ENCODE measurements at places on chromosomes 16 and 17. TPM values are rescaled to one million over a fixed set of nuclear protein-coding genes. Genes with fewer than 3 reads are reported as not detected.

DNA sequence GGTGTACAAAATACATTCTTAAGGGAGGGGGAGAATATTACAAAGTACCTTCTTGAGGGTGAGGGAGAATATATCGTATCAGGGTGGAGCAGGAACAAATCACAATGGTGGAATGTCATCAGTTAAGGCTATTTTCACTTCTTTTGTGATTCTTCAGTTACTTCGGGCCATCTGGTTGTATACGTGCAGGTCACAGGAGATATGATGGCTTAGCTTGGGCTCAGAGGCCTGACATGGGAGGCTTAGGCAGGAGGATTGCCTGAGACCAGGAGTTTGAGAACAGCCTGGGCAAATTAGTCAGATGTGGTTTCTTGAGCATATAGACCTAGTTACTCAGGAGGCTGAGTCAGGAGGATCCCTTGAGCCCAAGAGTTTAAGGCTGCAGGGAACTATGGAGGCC is 13.1 kb downstream of the ODAD4 start:
- no peaks in the 10 kb centered on the region for H3K27me3 ChIP-seq
- H3K36me3 ChIP-seq = no peaks in the 10 kb centered on the region
- H3K27ac ChIP-seq = no peak overlapping the region
- no peaks in the 10 kb centered on the region for H3K4me1 ChIP-seq

GRCh38 chr16:85461022-85461813 is 151.9 kb upstream of the GSE1 start:
- H3K36me3 ChIP-seq = no peaks in the 10 kb centered on the region
- H3K27me3 ChIP-seq = peaks cover 12% of the 10 kb centered on the region
- H3K27ac ChIP-seq = no peak overlapping the region
- DNase-seq = peak; percentile 32

DNA sequence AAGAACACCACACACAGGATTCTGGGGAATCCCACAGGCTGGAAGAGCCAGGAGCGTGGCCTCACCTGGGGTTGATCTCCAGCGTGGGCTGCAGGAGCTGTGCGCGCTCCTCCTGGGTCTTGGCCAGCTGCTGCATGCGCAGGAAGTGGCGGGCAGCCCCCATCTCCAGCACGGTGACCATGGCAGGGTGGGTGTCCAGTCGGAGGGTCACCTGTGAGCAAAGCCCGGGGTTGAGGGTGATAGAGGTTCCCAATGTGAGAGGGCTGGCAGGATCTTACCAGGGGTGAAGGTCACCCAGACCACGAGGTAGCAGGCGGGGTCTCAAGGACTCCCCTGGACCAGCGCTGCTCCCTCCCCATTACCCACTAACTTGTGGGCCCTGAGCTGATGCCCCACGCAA is 7.4 kb downstream of the DNASE1 start:
- DNase-seq = no peak
- H3K36me3 ChIP-seq = peaks cover 56% of the 10 kb centered on the region
- H3K4me3 ChIP-seq = no peak overlapping the region
- H3K27me3 ChIP-seq = no peaks in the 10 kb centered on the region
- peaks cover 31% of the 10 kb centered on the region for H3K4me1 ChIP-seq

- peak; percentile 70 for DNase-seq
- peaks cover 58% of the 10 kb centered on the region for H3K4me1 ChIP-seq
Observed at GRCh38 chr16:80583466-80583865, 42.7 kb downstream of the DYNLRB2 start.

- H3K4me3 ChIP-seq = no peak overlapping the region
- peak; percentile 14 for DNase-seq
- no peaks in the 10 kb centered on the region for H3K4me1 ChIP-seq
- peaks cover 20% of the 10 kb centered on the region for H3K27me3 ChIP-seq
Observed at GRCh38 chr16:87017371-87018012, 299.7 kb downstream of the C16orf95 start.

GRCh38 chr17:2723997-2724783 is 12.6 kb upstream of the CLUH start:
- peaks cover 12% of the 10 kb centered on the region for H3K4me1 ChIP-seq
- H3K36me3 ChIP-seq = no peaks in the 10 kb centered on the region
- H3K27me3 ChIP-seq = peaks cover 28% of the 10 kb centered on the region
- no peak overlapping the region for H3K4me3 ChIP-seq
- DNase-seq = no peak
- H3K27ac ChIP-seq = no peak overlapping the region

DNA sequence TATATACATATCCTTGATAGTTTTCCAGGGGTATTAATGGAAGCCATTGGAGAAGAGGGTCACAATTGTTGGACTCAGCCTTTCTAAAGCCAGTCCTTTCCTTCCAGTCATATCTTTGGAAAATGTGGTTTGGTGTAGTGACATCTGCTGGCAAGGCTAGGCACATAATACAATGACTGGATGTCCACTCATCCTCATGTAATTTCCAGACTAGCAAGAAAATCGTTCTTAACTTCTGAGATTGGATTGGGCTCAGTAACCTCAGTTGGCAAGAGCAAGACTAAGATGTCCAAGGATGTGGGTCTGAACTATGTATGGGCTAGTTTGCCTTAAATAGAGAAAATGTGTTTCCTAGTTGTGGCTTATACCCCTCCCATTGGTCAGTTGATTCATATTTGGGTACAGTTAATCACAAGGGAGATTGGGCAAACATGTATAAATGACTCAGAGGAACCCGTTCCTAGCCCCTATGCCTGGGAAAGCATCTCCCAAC is 8.7 kb upstream of the KAT7 start:
- H3K27me3 ChIP-seq = no peaks in the 10 kb centered on the region
- DNase-seq = peak; percentile 43
- H3K4me1 ChIP-seq = peaks cover 6% of the 10 kb centered on the region
- H3K4me3 ChIP-seq = no peak overlapping the region
- no peak overlapping the region for H3K27ac ChIP-seq

GRCh38 chr16:79293836-79294460 is 306.6 kb downstream of the MAF start:
- no peak overlapping the region for H3K27ac ChIP-seq
- H3K27me3 ChIP-seq = peaks cover 26% of the 10 kb centered on the region
- H3K4me3 ChIP-seq = no peak overlapping the region

- no peaks in the 10 kb centered on the region for H3K36me3 ChIP-seq
- peaks cover 11% of the 10 kb centered on the region for H3K4me1 ChIP-seq
- no peak overlapping the region for H3K4me3 ChIP-seq
- DNase-seq = no peak
- no peaks in the 10 kb centered on the region for H3K27me3 ChIP-seq
- H3K27ac ChIP-seq = no peak overlapping the region
Observed at GRCh38 chr17:69227541-69227940, 1.1 kb downstream of the ABCA10 start.

DNA sequence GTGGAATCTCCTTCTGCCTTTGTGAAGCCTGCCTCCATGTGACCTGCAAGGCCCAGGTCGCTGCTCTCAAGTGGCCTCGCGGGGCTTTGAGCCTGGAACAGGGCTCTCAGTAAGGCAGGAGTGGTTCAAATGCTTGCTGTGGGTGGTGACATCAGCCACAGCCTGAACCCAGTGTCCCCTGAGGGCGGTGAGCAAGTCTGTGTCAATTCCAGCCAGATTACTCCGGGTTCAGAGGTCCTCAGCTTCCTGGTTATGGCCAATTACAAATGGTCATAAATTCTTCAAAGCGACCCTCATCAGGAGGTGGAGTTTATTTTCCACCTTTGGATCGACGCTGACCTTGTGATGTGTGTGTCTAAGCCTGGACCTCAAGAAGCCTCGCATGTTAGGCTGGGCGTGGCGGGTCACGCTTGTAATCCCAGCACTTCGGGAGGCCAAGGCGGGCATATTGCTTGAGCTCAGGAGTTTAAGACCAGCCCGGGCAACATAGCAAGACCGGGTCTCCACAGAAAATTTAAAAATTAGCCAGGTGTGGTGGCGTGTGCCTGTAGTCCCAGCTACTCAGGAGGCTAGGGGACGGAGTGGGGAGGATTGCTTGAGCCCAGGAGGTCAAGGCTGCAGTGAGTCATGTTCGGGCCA is 17.3 kb downstream of the LGALS3BP start:
- no peaks in the 10 kb centered on the region for H3K36me3 ChIP-seq
- no peaks in the 10 kb centered on the region for H3K27me3 ChIP-seq
- no peak overlapping the region for H3K27ac ChIP-seq
- no peak overlapping the region for H3K4me3 ChIP-seq
- no peak for DNase-seq

- no peaks in the 10 kb centered on the region for H3K4me1 ChIP-seq
- H3K27ac ChIP-seq = no peak overlapping the region
- no peak overlapping the region for H3K4me3 ChIP-seq
- DNase-seq = no peak
Observed at GRCh38 chr16:20285993-20286499, 41.3 kb downstream of the GP2 start.

GRCh38 chr16:72924537-72924926 is 123.4 kb downstream of the ZFHX3 start:
- no peak overlapping the region for H3K4me3 ChIP-seq
- no peak overlapping the region for H3K27ac ChIP-seq
- DNase-seq = no peak
- H3K36me3 ChIP-seq = peaks cover 1% of the 10 kb centered on the region
- H3K4me1 ChIP-seq = peaks cover 13% of the 10 kb centered on the region
- peaks cover 4% of the 10 kb centered on the region for H3K27me3 ChIP-seq

- DNase-seq = no peak
- no peaks in the 10 kb centered on the region for H3K36me3 ChIP-seq
- H3K27ac ChIP-seq = no peak overlapping the region
- peaks cover 28% of the 10 kb centered on the region for H3K27me3 ChIP-seq
Observed at GRCh38 chr16:75256696-75257343, 5.4 kb upstream of the BCAR1 start.

DNA sequence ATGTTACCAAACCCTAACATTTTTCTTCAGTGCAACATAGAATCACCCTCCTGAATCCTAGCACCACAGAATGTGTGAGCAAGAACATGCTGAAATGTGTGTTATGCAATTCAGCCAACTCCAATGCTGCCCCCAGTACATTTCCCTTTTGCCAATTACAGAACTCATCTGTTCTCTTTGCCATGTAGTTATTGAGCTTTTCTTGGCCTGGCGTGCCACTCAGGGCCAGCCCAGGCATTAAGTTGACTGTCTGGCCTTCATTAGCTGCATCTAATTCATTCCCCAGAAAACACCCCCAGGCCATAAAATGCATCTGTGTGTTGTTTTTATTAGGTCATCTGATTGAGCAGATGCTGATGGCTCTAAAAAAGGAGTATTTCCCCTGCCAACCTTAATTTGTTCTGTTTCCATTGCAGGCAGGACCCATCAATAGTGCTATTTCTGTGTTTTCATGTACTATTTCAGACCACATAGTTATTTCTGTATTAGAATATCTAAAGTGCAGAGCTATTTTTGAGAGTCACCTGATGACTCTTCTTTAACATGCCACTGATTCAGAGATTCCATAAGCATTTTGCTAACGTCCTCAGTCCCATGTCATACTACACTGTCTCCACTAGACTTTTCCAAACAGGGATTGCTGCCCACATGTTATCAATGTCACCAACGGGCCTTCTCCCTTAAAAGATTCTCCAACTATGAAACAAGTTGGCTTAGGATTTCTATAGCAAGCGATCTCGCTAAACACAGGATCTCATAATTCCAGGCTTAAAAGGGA is 969.7 kb downstream of the CDH11 start:
- no peak for DNase-seq
- H3K4me1 ChIP-seq = no peaks in the 10 kb centered on the region
- no peak overlapping the region for H3K4me3 ChIP-seq
- no peaks in the 10 kb centered on the region for H3K36me3 ChIP-seq
- H3K27ac ChIP-seq = no peak overlapping the region
- no peaks in the 10 kb centered on the region for H3K27me3 ChIP-seq

DNA sequence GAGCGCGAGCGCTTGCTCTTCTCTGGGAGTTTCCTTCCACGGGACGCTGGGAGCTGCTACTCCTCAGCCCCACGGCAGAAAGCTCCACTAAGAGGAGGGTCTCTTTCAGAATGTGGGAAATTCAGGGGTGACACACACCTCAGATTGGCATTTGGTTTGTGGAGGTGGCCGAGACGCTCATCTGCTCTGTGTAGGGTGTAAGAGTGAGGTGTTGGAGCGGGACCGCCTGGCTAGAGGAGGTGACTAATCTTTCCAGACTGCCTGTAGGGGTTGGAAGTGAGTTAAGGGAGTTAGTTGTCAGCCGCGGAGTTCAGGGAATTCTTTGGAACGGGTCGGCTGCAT is 735 bp downstream of the PSMD11 start:
- DNase-seq = peak; percentile 51
- peak overlapping the region; percentile 76 for H3K27ac ChIP-seq
- peaks cover 39% of the 10 kb centered on the region for H3K4me1 ChIP-seq
- H3K4me3 ChIP-seq = peak overlapping the region; percentile 80

DNA sequence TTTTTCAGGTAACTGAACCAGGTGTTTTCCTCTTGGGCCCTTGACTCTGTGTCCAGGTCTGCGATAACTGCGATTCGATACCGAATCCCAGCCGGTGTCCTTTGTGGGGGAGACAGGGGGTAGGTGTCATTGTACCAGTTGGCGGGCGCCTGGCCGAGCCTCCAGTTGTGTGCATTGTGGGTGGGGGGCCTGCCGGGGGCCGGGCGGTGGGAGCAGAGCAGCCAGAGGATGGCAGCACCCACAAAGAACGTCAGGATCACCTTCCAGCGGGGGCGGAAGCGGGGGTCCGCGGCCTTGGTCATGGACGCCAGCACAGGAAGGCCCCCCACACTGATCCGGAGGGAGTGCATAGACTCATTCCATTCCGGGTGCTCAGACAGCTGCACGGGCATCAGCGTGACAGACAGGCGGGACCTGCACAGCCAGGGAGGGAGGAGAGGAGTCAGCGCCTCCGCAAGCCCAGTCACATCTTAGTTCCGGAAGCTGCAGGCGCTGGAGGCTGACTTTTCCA is 12.3 kb downstream of the CANT1 start:
- H3K27ac ChIP-seq = no peak overlapping the region
- DNase-seq = no peak
- H3K27me3 ChIP-seq = no peaks in the 10 kb centered on the region
- H3K36me3 ChIP-seq = peaks cover 29% of the 10 kb centered on the region
- peaks cover 10% of the 10 kb centered on the region for H3K4me1 ChIP-seq

GRCh38 chr17:81253358-81254131 is 14.4 kb downstream of the NDUFAF8 start:
- H3K27ac ChIP-seq = no peak overlapping the region
- H3K4me3 ChIP-seq = no peak overlapping the region
- peaks cover 11% of the 10 kb centered on the region for H3K4me1 ChIP-seq
- peak; percentile 69 for DNase-seq
- H3K27me3 ChIP-seq = no peaks in the 10 kb centered on the region

DNA sequence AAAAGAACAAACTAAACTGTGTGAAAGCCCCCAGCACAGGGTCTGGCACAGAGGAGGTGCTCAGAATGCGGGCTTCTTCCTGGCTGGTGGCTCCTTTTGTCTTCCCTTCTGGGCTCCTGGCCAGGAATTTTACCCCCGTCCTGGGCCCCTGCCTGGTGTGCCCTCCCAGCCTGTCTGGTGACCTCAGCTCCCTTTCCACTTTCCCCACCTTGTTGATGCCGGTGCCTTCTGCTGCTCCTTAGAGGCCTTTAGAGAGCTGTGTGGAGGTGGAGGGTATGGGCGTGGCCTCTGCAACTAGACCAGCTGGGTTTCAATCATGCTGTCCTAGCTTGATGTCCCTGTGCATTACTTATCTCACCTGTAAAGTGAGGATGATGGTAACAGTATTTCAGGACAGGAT is 16.8 kb downstream of the PIRT start:
- H3K27ac ChIP-seq = no peak overlapping the region
- H3K36me3 ChIP-seq = no peaks in the 10 kb centered on the region
- no peaks in the 10 kb centered on the region for H3K27me3 ChIP-seq
- no peak for DNase-seq
- H3K4me1 ChIP-seq = no peaks in the 10 kb centered on the region

- DNase-seq = no peak
- no peaks in the 10 kb centered on the region for H3K27me3 ChIP-seq
- no peak overlapping the region for H3K27ac ChIP-seq
- no peak overlapping the region for H3K4me3 ChIP-seq
Observed at GRCh38 chr17:1124896-1125787, 54.6 kb downstream of the ABR start.

Gene LRRC75A
- total RNA-seq = 1.8 TPM

Gene SYNGR3
- 7.2 TPM for total RNA-seq

Gene CKLF
- 99.7 TPM for total RNA-seq

Gene TBC1D3B
- 6.6 TPM for total RNA-seq

Gene NPB
- not detected for total RNA-seq

Gene KRT36
- total RNA-seq = not detected

Gene CEP295NL
- not detected for total RNA-seq

Gene AFMID
- total RNA-seq = 27.9 TPM

Data from activated CD8-positive, alpha-beta T cell treated with anti-CD3 and anti-CD28 coated beads for 36 hours (primary cell).